T1000 (cell line): ENCODE measurements at places on chromosomes 7 and 10.

- no peak for DNase-seq
These were observed 7.4 kb upstream of the TRPV6 start for GRCh38 chr7:142892951-142893350.

DNA sequence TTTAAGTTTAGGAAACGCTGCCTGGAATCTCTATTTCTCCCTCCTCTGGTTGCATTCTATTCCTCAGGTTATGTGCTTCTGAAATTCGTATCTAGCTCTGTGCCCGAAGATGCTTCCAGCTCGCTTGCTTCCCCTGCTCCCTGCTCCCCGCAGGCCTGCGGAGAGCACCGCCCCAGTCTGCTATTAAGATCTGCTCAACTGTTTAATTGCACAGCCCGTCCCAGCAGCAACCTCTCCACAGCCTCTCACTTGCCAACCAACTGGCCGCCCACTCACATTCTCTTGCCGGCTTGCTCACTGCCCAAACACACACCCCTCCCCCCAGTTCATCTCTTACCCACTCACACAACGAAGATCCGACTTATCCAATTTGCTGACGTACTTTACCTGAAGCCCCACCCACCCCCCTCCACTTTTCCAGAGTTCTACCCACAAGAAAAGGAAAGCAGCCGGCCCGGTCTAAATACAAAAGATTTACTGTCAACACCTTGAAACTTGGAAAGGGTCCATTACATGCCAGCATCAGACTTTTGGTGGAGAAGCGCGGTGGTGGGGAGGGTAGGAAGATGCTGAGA is 167.3 kb upstream of the KLF14 start:
- DNase-seq: peak; percentile 39

DNA sequence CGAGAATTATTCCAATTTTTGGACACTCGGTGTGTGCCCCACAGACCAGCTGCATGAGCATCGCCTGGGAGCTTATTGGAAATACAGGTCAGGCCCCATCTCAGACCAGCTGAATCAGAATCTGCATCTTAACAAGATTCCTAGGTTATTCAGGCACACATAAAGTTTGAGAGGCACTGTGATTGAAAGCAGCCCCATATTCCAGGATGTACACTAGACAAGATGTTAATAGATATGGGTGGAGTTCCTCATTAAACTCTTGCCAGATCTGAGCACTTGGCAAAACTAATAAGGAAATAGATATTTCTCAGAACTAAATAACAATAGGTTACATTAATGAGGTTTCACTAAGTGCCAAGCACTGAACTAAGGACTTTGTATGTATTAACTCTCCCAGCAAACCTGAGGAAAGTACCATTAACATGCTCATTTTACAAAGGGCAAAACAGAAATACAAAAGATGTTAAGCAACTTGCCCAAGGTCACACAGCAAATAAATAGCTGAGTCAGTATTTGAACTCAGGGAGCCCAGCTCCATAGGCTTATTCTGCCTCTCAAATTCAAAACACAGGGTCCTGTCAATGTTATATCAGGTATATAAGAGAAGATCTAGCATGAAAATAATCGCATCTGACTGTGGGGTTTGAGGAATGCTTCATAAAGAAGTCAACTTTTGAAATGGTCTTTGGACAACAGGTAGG is 29.9 kb downstream of the PPP1R3C start:
- DNase-seq: no peak

- no peak for DNase-seq
These were observed 96.0 kb downstream of the GSAP start for GRCh38 chr7:77320137-77320536.

GRCh38 chr7:148979827-148980226 is 48.5 kb downstream of the PDIA4 start:
- no peak for DNase-seq

GRCh38 chr10:131645756-131646155 is 255.1 kb upstream of the PPP2R2D start:
- no peak for DNase-seq

DNA sequence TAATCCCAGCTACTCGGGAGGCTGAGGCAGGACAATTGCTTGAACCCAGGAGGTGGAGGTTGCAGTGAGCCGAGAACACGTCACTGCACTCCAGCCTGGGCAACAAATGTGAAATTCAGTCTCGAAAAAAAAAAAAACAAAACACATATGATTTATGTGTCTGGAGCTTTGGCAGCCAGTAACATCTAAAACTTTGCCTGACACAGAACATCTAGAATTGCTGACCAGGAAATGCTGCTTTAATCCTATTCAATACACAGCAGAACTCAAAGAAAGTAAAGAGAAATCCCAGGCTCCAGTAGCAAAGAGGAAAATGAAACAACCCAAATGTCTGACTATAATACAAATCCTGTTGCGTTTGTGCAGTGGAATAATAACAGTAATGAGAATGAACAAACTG is 4.5 kb upstream of the CCDC6 start:
- no peak for DNase-seq

DNA sequence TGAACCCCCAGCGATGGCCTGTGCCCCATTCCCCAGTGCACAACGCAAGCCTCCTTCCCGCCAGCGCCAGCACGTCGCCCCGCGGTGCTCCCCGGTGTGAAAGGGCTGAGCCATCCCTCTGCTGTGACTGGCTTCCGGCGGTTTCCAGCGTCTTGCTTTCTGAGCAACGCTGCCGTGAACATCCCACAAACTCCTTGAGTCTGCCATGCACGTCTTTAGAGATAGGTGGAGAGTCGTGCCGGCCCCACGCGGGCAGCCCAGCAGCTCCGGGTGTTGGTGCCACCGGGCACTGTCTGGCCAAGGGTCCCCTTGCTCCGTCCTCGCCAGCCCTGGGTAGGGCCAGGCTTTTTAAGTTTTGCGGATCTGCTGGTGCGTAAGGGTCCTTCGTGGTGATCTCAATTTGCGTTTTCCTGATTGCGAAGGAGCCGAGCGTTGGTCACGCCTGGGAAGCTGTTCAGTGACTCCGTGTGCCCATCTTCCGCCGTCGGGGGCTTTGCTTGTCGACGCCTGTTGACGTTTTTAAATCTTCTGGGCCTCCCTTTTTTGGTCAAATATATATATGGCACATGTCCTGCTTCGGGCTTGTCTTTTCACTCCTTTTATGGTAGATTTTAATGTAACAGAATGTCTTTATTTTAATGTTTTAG is 70.6 kb downstream of the FOXL3 start:
- no peak for DNase-seq

GRCh38 chr10:56104487-56104886 is 256.6 kb downstream of the ZWINT start:
- no peak for DNase-seq

DNA sequence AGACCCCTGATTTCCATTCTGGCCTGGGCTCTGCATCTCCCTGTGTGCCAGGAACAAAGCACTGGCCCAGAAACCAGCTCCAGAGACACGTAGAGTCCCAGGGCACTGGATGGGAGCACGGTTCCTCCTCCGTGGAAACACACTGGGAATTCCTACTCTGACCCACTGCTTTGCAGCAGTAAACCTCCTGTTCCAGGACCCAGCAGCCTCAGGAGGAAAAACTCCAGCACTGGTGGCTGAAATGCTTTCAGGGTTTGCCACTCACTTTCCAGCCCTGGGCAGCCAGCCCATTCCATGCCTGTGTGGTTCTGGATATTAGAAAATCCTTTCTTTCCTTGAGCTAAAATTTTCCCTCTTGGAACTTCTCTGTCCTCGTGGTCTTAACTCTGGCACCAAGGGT is 58.0 kb downstream of the FAM171A1 start:
- no peak for DNase-seq

DNA sequence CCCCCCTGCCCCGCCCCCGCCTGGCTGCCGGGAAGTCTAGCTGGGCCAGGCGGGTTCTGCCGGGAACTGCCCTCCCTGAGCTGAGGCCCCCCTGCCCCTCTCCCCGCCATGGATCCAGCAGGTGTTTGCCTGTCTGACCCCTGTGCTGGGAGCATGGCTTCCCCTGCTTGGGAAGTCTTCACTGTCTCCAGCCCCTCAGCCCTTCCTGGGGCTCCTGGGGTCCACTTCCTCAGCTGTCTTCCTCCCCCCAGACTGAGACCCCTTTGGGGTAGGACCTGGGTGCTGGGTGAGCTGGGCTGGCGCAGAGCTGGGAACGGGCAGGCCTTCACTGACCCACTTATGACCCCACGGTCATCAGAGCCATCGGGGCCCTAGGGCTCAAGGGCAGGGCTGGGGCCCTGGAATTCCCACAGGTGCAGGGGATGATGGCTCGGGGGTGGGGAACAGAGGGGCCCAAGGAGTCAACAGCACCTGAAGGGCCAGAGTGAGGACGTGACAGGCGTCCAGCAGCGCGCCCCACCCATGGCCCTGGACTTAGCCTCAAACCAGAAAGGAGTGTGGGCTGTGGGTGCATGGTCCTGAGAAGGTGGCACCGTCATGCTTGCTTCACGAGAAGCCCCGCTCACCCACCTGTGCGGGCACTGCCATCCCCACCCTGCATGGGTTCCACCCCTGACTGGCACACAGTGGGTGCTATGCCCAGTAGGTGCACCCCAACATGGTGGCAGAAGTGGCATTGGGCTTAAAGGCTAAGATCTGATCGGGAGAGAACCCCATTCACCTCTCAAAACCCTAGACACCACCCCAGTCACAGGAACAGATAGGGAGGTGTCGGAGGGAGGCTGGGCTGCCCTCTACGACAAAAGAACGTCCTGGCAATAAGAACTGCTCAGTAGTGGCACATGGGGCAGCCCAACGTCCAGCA is 16.2 kb upstream of the TNRC18 start:
- DNase-seq: no peak

DNA sequence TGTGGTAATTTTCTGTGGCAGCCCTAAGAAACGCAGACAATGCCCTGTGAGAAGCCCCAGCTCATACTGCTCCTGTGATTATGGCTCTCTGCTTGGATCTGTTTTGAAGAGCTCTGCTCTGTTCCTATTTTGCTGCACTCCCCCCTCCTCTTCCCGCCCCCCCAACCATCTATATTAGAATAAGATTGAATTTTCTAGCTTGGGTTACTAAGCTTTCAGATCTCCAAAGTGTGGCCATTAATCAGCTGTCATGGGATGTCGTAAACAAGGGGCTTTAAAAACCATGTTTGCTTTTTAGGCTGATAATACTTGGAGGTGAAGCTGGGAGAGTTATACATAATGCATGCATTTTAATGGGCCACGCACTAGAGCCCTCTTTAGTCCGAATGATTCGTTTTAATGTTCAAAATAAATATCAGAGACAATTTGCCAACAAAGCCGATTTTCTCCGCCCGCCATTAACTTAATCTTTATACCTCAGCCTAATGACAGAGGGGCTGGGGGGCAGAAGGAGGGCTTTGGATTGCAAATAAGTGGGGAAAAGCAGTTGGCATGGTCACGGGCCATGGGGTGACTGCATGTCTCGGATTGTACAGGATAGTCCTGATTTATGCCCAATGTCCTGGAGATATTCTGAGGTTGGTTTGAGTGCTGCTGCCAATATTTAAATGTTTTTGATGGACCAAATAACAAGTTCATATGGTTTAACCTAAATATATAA is 165.5 kb downstream of the RPS24 start:
- DNase-seq: no peak

GRCh38 chr7:7675686-7676085 is 35.1 kb downstream of the UMAD1 start:
- DNase-seq: no peak

GRCh38 chr7:16347827-16348192 is 73.5 kb downstream of the CRPPA start:
- DNase-seq: no peak

DNA sequence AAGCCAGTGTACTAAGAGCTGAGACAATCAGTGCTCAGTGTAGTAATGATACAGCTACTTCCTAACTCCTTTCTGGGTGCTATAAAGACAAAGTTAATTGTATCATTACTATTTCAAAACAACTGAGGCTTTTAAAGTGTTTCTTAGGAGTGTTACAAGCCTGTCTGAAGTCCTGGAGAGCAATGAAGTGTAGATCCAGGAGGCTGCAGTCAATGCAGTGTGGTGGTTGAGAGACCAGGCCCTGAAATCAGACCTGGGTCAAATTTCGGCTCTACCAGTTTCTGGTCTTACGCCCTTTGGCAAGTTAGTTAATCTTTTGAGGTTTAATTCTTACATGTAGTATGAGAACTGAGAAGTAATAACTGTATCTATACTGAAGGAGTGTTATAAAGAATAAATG is 387.0 kb downstream of the SDK1 start:
- DNase-seq: no peak

DNA sequence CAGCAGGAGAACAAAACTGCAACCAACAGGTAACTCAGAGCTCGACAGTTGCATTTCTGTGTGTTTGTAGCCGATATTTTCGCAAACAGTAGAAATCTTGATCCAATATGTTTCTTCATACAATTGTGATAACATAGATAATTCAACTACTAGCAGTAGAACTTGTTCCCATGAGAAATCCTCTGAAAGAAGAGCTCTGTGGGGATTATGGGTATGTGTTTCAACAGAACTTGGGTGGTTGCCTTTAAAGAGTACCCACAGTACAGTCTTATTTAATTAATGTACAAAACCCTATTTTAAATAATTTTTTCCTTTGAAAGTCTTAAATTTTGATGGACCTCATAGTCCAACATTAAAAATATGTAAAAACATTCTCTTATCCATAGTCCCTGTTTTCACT is 266.1 kb downstream of the PARD3 start:
- DNase-seq: no peak

GRCh38 chr10:132570771-132571649 is 33.4 kb downstream of the INPP5A start:
- no peak for DNase-seq

DNA sequence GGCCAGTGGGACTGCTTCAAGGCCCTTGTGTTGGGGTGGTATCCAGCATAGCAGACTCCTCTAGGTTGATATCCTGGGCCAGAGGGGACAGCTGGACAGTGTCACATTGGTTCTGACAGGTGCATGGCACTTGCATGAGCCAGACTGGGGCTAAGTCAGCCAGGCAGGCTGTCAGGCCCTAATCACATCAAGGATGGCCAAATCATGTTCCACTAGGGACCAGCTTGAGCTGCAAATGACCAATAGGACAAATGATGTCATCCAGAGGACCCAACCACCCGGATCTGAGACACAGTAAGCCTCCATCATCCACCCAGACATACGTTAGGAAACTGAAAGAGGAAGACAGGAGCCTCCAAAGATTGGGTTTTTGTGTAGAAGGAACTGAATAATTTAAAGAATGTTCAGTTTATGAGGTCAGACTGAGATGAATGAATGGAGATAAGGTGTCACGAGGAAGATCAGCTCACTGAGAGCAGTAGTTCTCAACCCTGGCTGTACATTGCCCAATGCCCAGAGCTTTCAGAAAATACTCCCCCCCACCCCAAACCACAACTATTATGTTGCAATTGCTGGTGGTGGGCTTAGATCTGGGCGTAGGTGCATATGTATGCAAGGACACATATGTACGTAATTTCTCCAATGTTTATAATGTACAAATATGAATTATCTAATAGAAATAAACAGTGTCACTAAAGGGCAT is 75.2 kb upstream of the INHBA start:
- DNase-seq: no peak

GRCh38 chr7:27723085-27723484 is 16.9 kb upstream of the TAX1BP1 start:
- no peak for DNase-seq

- no peak for DNase-seq
These were observed 952.0 kb upstream of the C7orf33 start for GRCh38 chr7:147638566-147638965.
